ENCODE measurements at places on chromosomes 6 and 20. TPM values are rescaled to one million over a fixed set of nuclear protein-coding genes. Genes with fewer than 3 reads are reported as not detected.

MEI4 gene
- polyA plus RNA-seq, result 0.16 TPM

TMEM217 gene
- polyA plus RNA-seq, result 26.7 TPM

SLC22A7 gene
- polyA plus RNA-seq, result not detected

GRCh38 chr6:32113386-32114352 lies 4.5 kb upstream of the TNXB start:
- no peak overlapping the region for H3K4me3 ChIP-seq
- DNase-seq, result peak; percentile 82
- H3K27ac ChIP-seq, result no peak overlapping the region
- H3K27me3 ChIP-seq, result no peaks in the 10 kb centered on the region
- H3K36me3 ChIP-seq, result peaks cover 39% of the 10 kb centered on the region

GRCh38 chr20:24718277-24718676 lies 230.8 kb upstream of the CST7 start:
- no peak overlapping the region for H3K27ac ChIP-seq
- no peak for DNase-seq
- no peaks in the 10 kb centered on the region for H3K4me1 ChIP-seq
- no peaks in the 10 kb centered on the region for H3K27me3 ChIP-seq

Data from adrenal gland (tissue), 19 donors.